T-helper 17 cell (primary cell): ENCODE measurements at places on chromosomes 7 and 10.

DNA sequence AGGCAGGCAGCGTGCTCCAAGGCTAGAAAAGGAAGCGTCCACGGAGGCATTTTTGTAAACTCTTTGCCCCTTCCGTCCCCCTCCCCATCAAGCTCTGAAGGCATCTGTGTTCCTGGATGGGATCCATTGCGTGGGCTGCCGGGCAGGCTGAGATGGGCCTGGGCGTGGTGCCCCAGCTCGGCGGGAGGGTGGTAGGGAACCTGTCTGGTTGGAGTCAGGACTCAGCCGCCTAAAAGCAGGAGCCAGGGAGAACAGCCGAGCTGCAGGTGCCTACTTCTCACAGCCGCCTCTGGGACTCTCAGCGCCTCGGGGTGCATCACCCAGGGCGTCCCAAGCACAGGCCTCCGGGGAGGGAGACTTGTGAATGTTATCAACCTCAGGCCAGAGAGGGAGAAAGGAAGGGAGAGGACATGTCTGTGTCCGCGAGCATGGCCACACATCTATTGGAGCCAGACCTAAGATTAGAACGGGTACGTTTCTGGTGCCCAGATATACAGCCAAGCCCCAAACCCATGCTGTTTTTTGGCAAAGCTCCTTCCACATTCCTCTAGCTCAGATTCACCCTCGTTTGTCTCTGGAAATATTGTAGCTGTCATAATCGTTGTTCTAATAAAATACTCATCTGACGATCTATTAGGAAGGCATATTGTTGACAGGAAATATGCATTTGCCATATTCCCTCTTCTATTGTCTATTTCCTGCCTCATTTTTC, 48.6 kb upstream of the CTBP2 start:
- no peak for DNase-seq

GRCh38 chr7:29853072-29853471, 46.8 kb downstream of the WIPF3 start:
- no peak for DNase-seq

DNA sequence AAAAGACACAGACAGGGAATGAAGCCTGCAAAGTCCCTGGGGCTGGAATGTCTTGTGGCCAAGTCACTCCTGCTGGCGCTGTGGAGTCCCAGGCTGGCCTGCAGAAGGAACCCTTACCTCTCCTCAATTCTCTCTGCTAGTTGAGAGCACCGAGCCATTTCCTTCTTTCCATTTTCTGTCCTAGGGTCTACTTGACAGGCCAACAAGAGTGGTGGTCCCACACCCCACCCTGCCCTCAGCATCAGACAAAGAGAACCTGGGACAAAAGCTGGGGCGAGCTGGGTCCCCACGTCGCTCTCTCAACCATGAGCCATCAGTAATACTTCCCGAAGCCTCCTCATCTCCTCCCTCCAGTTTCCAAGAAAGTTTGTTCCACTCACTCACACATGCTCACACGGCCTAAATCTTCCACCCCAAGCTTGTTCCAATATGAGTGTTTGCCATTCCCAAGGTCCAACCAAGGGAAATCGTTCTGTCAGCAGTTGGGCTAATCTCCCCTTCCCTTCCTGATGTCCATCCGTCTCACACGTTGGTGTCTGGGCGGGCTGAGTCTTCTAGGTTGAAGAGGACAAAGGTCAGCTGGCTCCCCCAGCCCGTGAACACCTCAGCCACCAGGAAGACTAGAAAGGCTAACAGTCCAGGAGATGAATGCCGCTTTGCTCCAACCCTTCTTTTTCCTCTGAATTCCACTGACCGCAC, 44.3 kb downstream of the CLEC2L start:
- DNase-seq, result no peak

DNA sequence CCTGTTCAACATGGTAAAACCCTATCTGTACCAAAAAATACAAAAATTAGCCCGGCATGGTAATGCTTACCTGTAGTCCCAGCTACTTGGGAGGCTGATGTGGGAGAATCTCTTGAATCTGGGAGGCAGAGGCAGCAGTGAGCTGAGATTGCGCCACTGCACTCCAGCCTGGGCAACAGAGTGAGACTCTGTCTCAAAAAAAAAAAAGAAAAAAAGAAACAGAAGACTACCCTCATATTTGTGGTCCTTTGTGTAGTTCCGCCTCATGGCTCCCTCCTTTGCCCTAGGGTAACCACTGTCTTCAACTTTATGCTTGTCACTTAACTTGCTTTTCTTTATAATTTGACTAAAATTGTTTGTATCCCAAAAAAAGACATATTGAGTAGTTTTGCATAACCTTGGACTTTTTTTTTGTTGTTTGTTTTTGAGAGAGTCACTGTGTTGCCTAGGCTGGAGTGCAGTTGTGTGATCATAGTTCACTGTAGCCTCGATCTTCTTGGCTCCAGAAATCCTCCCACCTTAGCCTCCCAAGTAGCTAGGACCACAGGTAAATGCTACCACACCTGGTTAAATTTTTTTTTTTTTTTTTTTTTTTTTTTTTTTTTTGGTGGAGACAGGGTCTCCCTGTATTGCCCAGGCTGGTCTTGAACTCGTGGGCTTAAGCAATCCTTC, 3.7 kb downstream of the ZNF487 start:
- no peak for DNase-seq

DNA sequence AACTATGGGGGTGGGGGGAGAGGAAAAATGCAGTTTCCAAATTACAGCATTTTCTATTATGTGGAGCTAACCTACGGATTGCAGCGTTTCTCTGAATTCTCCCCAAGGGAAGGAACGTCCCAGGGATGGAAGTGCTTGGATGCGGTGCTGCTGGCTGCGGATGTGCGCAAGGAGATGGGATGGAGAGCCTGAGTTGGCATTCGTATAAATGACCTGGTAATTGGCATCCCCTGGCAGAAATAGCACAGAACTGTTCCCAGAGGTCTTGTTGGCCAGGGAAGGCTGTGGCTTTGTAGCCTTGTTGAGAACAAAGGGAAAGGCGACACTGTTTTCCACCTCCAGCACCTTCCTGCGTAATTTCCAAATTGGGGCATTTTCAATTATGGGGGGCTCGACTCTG, 2.7 kb downstream of the ORAI2 start:
- DNase-seq, result no peak

GRCh38 chr7:70678621-70679251, 453.2 kb upstream of the GALNT17 start:
- no peak for DNase-seq

DNA sequence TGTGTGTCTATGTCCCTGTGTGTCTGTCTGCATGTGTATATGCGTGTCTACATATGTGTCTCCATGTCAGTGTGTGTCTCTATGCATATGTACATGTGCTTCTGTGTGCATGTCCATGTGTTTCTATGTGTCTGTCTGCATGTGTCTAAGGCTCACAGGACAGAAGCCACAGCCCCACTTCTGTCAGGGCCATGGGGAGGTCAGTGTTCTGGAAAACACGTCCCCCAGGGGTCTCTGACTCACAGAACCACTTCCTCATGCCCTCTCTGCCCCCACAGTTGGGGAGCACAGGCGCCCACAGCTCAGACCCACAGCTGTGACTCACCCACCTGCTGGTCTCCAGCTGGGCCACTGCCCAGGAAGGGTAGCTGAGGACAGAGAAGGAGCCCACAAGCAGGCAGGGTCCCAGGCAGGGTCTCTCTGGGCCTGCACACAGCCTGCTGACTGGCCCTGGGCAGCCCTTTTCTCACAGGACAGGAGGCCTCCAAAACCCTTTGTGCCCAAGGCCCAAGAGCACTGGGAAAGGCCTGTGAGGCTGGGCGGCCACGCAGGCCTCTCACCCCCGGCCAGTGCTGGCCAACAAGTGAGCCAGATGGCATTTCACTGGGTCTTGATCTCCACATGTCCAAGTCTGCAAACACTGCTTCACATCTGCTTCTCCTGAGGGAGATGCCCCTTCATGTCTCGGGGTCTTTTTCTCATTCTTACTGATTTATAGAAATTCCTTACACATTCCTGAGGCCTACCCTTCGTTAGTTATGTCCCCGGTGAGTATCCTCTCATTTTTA, 102.9 kb upstream of the FAM20C start:
- no peak for DNase-seq

GRCh38 chr10:114571316-114571999, 86.6 kb downstream of the ABLIM1 start:
- DNase-seq, result no peak

DNA sequence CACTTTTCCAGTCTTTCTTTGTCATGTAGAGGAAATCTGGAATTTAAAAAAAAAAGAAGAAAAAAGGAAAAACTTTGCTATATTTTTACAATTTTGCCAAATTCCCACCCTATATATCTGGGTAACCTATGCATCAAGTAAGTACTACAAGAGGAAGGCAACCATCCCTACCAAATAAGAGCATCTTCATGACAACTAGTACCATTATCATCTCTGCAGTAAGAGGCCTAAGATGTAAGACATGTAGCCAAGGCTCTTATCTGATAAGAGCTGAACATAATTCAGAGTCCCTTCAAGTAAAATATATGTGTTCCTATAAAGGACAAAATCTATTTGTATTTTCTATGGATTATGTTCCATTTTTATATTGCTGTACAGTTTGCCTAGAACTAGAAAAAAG, 3.5 kb downstream of the THAP5 start:
- DNase-seq, result no peak

DNA sequence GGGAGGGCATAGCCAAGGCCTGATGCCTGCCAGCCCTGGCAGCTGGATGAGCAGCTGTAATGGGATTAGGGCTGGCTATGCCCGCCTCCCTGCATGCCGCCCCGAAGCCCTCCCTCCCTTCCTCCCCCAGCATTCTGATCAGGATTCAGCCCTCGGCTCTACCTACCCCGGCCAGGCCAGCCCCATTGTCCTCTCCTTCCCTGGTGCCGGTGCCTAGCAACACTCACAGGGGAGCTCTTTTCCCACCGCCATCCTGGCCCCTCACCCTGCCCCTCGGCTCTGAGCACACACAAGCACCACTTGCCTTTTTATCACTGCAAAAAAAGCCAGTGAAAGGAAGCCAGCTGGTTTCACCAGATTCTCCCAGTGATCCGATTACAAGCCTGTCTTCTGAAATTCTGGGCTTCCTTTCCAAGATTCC, 9.0 kb upstream of the ADCYAP1R1 start:
- DNase-seq, result no peak

DNA sequence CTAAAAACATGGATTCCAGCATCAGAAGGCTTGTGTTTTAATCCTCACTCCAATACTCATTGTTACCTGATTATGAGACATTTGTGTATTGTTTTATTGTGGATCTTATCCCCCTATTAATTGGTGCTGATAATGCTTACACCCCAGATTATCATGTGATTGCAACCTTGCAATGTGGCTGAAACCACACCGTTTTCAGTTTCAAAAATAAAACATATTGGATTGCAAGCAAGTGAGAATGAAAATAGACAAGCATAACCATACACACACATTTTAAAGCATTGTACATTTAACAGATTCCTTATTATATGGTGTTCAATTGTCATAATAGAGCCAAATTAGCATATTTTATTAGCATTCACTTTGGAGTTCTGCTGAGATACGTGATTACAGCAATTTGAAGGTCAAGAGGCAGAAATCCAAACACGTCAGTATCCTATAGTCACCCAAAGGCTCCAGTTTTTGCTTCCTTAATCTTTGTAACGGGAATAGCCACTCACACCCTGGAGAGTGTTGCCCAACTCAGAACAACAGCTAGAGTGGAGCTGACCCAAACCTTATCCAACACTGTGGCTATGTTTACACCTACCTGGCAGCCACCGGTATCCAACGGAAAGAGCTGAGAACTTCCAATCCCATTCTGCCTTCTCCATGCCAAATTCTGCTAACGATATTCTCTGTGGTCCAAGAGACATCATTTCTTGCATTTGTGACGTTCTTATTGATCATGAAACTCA, 317.1 kb upstream of the KLF6 start:
- no peak for DNase-seq

GRCh38 chr10:94427166-94427565, 24.8 kb downstream of the TBC1D12 start:
- DNase-seq, result no peak

DNA sequence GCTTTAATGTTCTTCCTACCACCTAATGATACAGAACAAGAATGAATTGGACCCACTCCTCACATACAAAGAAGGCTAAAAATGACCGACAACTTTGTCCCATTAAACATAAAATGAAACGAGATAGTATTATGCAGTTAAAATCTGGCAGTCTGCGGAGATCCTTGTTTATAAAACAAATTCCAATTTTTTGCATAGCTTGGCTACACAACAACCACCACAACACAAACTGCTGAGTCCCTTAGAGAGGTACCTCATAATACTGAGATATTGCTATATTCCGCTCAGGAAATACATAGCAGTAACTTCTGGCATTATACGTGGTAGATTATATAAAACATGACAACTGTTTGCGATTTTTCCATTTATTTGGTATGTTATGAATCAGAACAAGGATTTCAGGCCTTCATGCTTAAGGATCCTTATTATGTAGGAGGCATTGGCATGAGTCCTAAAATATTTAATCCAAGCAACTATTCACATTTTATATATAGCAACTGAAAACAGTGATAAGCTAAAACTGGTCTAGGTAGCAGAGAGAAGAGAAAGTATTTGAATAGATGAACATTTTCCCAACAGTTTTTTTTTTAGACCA, 96.0 kb downstream of the ANK3 start:
- no peak for DNase-seq

GRCh38 chr10:93160829-93161228, 87.1 kb downstream of the CYP26A1 start:
- DNase-seq, result no peak

DNA sequence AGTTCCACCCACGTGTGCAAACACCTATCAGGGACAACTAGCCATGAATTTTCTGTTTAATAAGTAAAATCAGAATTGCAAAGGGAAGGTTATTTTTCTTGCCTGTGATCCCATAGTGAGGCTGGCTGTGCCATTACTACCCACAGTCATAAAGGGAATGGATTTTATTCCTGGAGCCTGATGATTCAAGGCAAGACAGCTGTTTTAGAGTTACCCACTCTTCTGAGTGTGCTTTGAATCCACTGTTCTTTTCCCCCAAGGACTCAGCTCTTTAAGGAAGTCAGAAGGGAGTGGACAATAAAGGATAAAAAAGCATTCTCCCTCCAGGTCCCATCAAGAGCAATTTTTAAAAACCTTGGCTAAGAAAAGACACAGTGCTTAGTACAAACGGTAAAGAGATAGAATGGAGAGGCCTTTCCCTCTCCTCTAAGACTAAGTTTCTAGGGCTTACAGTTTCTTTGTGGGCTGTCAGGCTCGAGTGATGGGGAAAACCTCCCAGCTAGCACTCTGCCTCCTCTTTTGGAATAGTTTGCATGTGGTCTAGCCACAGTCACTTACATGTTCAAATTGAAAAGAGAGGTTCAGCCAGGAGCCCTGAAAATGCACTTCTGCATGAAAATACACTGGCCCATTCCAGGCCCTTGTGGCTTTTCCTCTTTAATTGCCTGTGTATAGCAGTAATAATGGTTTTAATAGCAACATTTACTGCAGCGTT, 5.1 kb upstream of the LRRC4 start:
- no peak for DNase-seq

DNA sequence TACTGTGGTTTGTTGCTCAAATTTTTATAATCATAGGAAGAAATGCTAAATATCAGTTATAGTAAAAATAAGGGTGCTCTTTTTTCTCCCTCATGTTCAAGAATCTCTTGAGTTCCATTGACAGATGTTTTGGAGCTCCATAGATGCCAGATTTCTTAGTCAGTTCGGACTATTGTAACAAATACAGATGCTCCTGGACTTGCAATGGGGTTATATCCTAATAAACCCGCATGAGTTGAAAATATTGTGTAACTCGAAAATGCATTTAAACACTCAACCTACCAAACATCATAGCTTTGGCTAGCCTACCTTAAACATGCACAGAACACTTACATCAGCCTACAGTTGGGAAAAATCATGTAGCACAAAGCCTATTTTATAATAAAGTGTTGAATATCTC, 100.7 kb upstream of the CSTF2T start:
- no peak for DNase-seq

GRCh38 chr7:28988810-28989209, 30.7 kb upstream of the TRIL start:
- no peak for DNase-seq

- no peak for DNase-seq
These were observed 92.3 kb upstream of the TMEM168 start for GRCh38 chr7:112882511-112882910.
